Left cardiac atrium (tissue), 4 donors: ENCODE measurements at places on chromosomes 1 and 21.

GRCh38 chr1:117671781-117672501 is 66.1 kb downstream of the TENT5C start:
- peak; percentile 82 for DNase-seq

DNA sequence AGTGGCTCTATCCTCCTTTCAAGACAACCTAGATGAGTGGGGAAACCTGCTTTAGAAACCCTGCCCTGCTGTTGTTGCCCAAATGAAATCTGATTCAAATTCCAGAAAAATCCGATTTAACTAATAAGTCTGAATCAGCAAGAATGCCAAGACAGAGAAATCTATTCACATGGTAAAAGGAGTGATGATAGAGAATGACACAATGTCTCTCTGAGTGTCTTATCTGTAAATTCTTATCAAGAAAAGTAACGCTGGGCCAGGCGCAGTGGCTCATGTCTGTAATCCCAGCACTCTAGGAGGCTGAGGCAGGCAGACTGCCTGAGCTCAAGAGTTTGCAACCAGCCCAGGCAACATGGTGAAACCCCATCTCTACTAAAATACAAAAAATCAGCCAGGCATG is 13.7 kb upstream of the GUCA2A start:
- no peak for DNase-seq

DNA sequence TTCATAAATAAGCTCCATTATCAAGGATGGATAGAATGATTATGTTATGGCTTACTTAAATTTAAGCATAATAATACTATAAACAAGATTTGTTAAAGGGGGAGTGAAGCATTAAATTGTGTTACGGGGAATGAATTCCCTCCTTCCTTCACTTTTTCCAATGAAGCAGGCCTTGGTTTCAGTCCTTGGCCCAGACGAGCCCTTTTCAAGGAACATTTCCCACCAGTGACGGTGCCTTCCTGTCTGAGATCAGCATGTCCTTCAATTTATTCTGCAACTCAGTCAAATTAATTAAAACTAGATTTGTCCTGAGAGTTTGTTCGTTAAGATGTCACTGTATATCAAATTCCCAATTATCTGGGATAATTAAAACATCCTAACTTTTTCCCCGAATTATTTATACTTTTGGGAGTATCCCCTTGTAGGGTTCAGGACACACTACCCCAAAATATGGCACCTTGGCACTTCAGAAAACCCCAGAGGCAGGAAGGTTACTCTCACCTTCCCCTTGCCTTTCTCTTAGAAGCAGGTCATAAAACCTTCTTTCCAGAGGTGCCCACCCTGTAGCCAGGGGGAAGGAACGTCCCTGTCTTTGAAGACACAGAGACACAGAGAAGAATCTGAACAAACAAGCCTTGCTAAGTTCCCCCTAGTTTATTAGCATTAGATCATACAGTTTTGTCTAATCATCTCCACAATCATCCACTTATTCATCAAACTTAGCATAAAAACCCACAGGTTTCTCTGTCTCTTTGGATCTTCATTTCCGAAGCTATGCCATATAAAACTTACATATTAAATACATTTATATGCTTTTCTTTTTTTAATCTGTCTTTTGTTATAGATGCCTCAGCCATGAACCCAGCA is 86.2 kb upstream of the ARHGAP29 start:
- DNase-seq: no peak

DNA sequence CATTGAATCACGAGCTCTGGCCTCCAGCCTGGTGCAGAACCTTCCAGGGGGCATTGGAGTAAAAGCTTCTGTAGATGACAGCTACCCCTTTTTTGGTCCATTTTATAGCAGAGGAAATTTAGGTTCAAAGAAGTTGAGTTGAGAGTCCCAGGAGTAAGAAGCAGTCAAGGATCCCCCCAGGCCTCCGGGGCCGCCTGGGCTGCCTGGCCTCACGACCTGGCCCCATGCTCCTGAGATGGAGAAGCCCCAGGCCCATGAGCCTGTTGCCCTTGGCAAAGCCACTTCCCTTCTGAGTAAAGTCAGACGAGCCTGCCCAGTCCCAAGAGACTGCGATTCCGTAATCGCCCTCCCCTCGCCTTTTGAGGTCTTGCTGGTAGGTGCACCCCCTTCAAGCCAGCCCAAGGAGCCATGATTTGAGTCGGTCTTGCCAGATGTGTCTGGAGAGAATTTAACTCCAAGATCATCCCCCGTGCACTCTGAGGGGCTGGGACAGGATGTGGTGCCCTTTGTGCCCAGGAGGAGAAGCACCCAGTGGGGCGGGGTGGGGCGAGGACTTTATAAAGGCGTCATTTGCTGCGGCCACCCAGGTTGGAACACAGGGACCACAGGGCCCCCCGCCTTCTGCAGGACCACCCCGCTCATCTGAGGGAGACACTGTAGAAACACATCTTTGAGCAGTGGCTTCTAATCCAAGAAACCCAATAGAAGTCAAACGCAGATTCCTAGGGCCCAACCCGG is 30.1 kb downstream of the PDE9A start:
- DNase-seq: no peak

DNA sequence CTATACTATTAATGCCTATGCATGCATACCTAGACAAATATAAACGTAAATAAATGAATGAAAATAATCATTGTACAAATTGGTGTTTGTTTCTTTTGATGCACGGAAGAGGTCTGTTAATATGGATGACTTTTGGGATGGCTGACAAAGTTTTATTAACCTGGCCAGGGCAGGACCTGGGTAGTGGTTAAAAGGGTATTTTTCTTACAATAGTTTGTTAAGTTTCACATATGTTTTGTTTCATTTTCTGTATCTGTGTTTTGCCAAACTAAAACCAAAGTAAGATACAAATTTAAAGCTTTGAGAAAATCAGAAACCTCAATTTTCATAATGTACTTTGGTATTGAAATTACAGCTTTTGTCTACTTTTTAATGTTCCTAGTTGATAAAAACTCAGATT is 222.7 kb upstream of the OLFM3 start:
- DNase-seq: no peak

- DNase-seq: no peak
Observed at GRCh38 chr1:80893115-80893514, 907.6 kb upstream of the ADGRL2 start.

DNA sequence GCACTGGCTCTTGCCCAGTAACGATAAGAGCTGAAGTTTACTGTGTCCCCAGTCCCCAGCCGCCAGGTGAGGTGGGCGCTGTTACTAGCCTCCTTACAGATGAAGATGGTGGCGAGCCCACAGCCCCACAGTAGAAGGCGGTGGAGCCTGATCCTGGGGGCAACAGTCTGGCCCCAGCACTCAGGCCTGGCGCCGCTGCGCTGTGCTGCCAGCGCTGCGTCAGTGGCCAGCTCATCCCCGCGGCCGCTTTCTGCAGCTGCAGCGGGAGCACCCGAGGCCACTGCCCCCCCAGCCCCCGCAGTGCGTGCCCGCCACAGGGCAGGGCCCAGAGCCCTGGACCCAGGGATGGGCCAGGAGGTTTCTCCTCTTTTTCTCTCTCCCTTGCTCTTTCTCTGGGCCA is 13.3 kb downstream of the H6PD start:
- DNase-seq: no peak

- DNase-seq: no peak
Observed at GRCh38 chr1:204478921-204479320, 15.7 kb downstream of the PIK3C2B start.

DNA sequence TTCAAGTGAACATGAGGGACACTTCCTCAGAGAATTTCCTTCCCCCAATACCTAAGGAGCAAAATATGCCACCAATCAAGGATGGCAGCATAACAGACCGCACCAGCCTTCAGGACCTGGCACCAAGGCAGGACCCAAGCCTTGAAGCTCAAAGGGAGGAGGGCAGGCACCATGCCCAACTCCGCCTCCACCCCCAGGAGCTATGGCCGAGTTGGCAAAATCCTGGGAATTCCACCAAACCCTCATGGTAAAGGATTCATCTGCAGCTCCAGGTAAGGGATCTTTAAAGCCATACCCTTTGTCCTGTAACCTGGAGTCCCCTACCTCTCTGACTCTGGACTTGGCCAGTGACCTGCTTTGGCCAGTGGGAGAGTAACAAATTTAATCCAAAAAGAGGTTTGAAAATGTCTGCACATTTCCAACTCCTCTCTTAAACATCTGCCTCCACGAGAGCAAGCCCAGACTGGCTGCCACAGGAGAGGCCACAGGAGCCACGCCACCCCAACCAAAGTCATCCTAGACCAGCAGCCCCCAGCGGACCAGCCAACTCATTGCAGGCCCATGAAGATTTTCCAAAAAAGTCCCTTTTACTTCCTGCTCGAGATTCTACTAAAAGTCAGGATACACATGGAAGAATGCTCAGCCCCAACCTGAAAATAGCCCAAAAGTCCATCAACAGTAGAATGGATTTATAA is 41.9 kb downstream of the NPHP4 start:
- DNase-seq: no peak

GRCh38 chr1:8182034-8182761 is 135.7 kb upstream of the SLC45A1 start:
- no peak for DNase-seq
